Forelimb muscle (tissue), 1 donor: ENCODE measurements at places on chromosomes 7 and 10. TPM values are rescaled to one million over a fixed set of nuclear protein-coding genes. Genes with fewer than 3 reads are reported as not detected.
A peak's percentile ranks its signal among the peaks of the same experiment; 100 is the strongest.

GRCh38 chr10:84290235-84290634 is 38.2 kb upstream of the CCSER2 start:
- DNase-seq: no peak

GRCh38 chr7:86653919-86654659 is 10.4 kb downstream of the GRM3 start:
- DNase-seq: no peak

DNA sequence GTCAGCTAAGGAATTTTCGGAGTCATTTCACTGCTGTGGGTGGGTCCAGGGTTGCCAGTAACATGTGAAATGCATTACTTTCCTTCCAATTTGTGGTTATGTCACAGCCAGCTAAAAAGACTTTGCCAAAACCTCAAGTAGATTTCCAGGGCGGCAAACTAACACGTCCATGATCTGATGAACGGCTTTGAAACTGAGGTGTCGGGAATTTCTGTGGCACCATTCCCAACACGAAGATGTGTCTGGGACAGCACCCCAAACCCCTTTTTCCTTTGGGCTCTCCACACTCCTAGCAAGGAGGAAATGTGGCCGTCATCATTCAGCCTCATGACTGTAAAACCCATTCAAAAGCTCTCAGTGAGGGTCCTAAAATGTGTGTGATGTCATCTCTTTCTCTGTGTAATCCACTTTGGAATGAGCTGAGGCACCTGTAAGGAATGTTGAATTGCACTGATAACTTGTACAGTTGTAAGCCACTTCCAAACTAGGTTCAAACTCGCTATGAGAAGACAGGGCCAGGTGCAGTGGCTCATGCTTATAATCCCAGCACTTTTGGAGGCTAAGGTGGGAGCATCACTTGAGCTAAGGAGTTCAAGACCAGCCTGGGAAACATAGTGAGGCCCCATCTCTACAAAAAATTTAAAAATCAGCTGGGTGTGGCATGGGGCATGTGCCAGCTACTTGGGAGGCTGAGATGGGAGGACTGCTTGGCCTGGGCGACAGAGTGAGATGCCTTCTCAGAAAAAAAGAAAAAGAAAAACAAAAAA is 146.1 kb upstream of the FRMD4A start:
- no peak for DNase-seq

GRCh38 chr7:81484261-81484660 is 285.6 kb downstream of the HGF start:
- DNase-seq: peak; percentile 49

ITIH5 gene
- 47.8 TPM for polyA plus RNA-seq

- DNase-seq: no peak
Observed at GRCh38 chr10:111650088-111650487, 533.5 kb downstream of the GPAM start.

DNA sequence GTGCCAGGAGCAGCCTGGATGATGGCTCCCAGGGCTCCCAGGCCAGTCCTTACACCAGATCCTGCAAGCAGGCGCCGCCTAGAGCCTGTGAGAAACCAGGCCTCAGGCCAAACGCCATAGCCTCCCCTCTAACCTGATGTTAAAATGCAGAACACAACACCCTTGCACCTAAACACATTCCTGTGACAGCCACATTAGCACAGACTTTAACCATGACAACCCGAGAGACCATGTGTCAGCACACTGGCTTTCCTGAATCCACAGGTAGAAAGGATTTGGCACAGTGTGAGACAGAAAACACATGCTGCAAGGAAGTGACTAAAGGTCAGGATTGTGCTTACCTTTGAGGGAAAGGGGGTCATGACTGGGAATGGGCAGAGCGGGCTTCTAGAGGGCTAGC is 59.9 kb downstream of the SGMS1 start:
- DNase-seq: no peak

DNA sequence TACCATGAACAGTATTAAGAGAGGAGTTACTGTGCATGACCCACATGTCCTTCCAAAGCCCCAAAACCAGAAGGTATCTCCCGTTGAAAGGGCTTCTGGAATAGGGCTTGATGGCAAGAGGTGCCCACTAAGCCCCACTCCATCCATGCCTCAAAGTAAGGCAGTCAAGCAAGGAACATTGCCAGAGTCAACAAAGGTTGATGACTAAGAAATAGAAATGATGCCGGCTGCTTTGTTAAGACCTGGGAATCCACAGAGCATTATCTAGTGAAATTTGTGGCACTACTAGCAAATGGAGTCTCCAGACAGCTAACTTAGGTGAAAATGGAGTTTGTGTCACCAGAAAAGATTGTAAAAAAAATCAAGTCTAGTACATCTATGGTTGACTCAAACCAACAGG is 6.2 kb downstream of the SFR1 start:
- no peak for DNase-seq

CHAT gene
- not detected for polyA plus RNA-seq

TACR2 gene
- 0.59 TPM for polyA plus RNA-seq

- no peak for DNase-seq
Observed at GRCh38 chr10:80713398-80713928, 175.8 kb downstream of the SH2D4B start.

DNA sequence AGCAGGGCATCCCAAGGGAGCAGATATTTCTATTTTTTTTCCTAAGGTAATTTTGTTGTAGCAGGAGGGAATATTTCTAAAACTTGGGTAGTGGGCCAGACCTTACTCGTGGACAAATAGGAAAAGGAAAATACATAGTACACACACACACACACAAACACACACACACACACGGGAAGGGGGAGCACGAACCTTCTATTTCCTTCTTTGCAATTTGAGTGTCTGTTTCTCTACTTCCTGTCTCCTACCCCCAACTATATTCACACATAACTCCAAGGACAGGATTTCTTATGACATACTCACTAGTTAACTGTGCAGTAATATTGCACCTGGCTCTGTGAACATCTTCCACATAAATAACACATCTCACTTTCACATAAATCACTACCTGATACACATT is 4.4 kb downstream of the LDB1 start:
- DNase-seq: no peak

MNX1 gene
- not detected for polyA plus RNA-seq

CEP41 gene
- 22.9 TPM for polyA plus RNA-seq

DNA sequence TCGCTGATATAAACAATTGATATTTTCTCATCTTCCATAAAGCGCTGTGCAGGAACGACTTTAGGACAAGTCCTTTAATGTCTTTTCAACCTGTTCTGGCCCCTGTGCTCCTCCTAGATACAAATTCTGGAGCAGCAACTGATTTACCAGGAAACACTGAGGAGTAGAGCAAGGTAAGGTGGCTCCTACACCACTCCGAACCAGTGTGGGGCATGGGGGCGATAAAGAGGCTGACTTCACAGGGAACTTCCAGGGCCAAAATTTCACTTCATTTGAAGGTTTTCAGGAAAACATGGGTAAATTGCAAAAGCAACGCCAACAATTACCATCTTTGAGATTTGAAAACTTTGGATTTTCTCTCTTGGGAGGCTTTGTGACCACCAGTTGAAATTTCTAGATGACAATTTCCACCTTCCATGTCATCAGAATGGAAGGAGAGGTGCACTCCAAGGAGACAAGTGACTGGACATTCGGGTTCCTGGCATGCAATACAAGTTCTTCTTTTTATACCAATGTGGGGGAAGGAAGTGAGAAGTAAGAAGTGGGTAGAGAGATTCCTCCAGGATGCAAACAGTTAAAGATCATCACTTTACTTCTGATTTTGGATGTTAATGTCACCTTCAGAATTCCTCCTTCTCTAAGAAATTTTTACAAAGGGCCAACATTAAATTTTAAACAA is 118.5 kb downstream of the FAM107B start:
- DNase-seq: no peak

- no peak for DNase-seq
Observed at GRCh38 chr7:103810112-103810744, 179.2 kb downstream of the RELN start.

- DNase-seq: no peak
Observed at GRCh38 chr10:107548301-107548700, 383.8 kb upstream of the SORCS1 start.

XPNPEP1 gene
- polyA plus RNA-seq: 64.1 TPM

- DNase-seq: no peak
Observed at GRCh38 chr10:35827783-35828182, 185.7 kb upstream of the FZD8 start.

TMEM130 gene
- polyA plus RNA-seq: 3.9 TPM

- no peak for DNase-seq
Observed at GRCh38 chr10:74991435-74991834, 120.0 kb upstream of the SAMD8 start.

CYP3A7 gene
- polyA plus RNA-seq: 0.24 TPM

DNA sequence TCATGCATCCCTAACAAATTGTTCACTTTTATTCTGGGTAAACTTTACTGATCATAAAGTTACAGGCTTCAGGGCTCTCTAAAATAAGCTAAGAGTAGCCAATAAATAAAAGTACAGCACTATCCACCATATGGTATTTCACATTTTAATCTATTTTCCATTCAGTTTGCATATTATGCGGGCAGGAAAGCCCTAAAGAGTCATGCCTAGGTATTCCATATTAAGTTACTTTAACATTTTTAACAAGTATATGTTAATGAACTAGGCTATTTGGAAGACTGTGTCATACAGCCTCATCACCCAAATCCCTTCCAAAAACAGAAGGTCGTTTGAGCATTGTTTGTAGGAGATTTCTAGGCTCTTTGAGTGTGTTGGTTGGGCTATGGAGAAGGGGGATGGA is 106.3 kb downstream of the CPED1 start:
- no peak for DNase-seq

C1GALT1 gene
- 15.4 TPM for polyA plus RNA-seq

GRCh38 chr7:151850491-151851124 is 26.3 kb downstream of the PRKAG2 start:
- no peak for DNase-seq

- no peak for DNase-seq
Observed at GRCh38 chr7:157616931-157617330, 280.1 kb downstream of the DNAJB6 start.
